Right atrium auricular region (tissue), 2 donors: ENCODE measurements at places on chromosomes 4 and X. TPM values are rescaled to one million over a fixed set of nuclear protein-coding genes. Genes with fewer than 3 reads are reported as not detected.

DNA sequence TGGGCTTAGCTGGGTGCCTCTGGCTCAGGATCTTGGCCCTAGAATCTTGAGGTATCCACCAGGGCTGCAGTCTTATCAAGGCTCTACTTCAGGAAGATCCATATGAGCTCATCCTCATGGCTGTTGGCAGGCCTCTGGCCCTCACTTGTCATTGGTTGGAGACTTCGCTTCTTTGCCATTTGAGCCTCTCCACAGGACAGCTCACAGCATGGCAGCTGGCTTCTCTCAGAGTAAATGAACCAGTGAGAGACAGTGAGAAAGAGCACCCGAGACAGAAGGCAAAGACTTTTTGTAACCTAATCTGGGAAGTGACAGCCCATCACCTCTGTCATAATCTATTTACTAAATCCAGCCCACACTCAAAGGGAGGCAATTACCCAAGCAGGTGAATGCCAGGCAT is 236.8 kb downstream of the GPAT3 start:
- H3K4me3 ChIP-seq, result no peak overlapping the region
- no peak overlapping the region for H3K27ac ChIP-seq
- DNase-seq, result no peak
- no peaks in the 10 kb centered on the region for H3K4me1 ChIP-seq
- no peaks in the 10 kb centered on the region for H3K27me3 ChIP-seq
- H3K36me3 ChIP-seq, result no peaks in the 10 kb centered on the region

- no peaks in the 10 kb centered on the region for H3K27me3 ChIP-seq
- no peak overlapping the region for H3K4me3 ChIP-seq
- no peaks in the 10 kb centered on the region for H3K4me1 ChIP-seq
- H3K36me3 ChIP-seq, result no peaks in the 10 kb centered on the region
Measured at GRCh38 chrX:55714161-55714560, 3.4 kb upstream of the RRAGB start.

DNA sequence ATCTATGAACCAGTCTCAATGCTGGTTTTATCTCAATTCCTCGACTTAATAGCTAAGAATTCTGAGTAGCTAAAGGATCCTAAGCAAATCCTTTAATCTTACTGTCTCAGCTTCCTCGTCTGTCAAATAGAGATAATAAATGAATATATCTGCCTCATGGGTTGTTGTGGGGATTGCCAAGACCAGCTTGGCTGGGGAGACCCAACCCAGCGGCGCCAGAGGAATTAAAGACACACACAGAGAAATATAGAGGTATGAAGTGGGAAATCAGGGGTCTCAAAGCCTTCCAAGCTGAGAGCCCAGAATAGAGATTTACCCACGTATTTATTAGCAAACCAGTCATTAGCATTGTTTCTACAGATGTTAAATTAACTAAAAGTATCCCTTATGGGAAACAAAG is 41.9 kb downstream of the SLC34A2 start:
- DNase-seq, result no peak
- H3K36me3 ChIP-seq, result no peaks in the 10 kb centered on the region
- H3K4me1 ChIP-seq, result no peaks in the 10 kb centered on the region
- H3K4me3 ChIP-seq, result no peak overlapping the region

The TAF7L gene
- not detected for total RNA-seq

DNA sequence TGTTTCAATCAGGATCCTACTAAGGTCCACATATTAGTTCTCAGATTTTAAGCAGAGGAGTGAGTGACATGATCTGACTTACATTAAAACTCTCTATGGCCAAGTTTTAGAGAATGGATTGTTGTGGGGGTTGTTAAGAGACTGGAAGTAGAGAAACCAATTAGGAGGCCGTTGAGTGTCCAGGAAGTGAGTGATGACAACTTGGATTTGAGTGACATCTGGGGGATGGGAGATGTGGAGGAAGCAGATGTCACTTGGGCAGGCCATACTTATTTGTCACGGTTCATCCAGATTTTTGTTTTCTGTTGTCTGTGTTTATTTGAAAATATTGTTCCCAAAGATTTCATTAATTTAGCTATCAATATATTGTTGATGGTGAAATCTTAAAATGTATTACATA is 28.3 kb downstream of the ADD1 start:
- H3K36me3 ChIP-seq, result peaks cover 14% of the 10 kb centered on the region
- DNase-seq, result no peak
- no peak overlapping the region for H3K27ac ChIP-seq
- no peak overlapping the region for H3K4me3 ChIP-seq

DNA sequence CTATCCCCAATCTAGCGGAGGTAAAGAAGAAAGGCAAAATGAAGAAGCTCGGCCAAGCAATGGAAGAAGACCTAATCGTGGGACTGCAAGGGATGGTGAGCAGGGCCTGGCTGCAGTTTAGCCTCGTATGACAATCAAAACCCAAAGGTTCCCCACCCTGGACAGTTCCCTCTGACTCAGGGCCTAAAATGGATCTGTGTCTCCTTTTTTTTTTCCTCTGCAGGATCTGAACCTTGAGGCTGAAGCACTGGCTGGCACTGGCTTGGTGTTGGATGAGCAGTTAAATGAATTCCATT is 986 bp downstream of the HDAC6 start:
- peak overlapping the region; percentile 47 for H3K4me3 ChIP-seq
- H3K36me3 ChIP-seq, result no peaks in the 10 kb centered on the region
- no peaks in the 10 kb centered on the region for H3K27me3 ChIP-seq
- H3K4me1 ChIP-seq, result no peaks in the 10 kb centered on the region
- no peak for DNase-seq

GRCh38 chr4:14552119-14552518 is 450.2 kb upstream of the CPEB2 start:
- no peaks in the 10 kb centered on the region for H3K27me3 ChIP-seq
- H3K36me3 ChIP-seq, result no peaks in the 10 kb centered on the region
- no peak overlapping the region for H3K27ac ChIP-seq
- no peaks in the 10 kb centered on the region for H3K4me1 ChIP-seq
- no peak for DNase-seq
- H3K4me3 ChIP-seq, result no peak overlapping the region

DNA sequence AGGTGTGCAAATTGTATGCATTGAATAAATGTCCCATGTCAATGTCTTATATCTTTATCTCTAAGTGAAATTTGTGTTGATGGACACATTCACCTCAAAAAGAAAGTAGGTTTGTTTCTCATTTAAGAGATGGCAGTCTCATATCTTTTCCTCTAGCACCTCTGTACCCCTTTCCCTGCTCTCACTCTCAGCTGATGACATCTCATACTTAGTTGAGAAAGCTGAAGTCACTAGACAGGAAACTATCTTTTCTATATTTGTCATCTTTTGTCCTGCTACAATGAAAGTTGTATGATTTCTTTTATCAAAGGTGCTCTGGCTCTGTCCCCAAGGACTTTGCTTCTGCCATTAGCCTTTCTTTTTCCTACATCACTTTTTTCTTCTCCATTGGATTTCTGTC is 84.0 kb upstream of the GRPR start:
- no peak overlapping the region for H3K4me3 ChIP-seq
- no peak overlapping the region for H3K27ac ChIP-seq
- no peaks in the 10 kb centered on the region for H3K36me3 ChIP-seq
- no peaks in the 10 kb centered on the region for H3K4me1 ChIP-seq
- no peaks in the 10 kb centered on the region for H3K27me3 ChIP-seq

The SULT1B1 gene
- 1.5 TPM for total RNA-seq

DNA sequence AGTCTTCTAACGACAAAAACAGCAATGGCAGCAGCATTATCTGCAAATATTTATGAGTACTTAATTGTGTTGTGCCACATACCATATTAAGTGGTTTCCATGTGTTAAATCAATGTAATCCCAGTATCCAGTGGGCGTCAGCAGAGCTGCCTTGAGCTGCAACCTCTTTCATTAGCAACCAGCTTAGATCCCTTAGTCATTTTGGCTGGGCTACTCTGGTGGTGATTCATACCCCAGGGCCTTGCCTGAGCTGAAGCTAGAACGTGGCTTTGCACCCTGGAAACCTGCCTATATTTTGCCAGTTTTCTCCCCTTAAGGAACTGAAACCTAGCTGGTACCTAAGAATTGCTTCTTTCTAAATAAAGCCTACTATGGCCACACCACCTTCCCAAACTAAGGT is 474.3 kb upstream of the FTHL17 start:
- H3K27me3 ChIP-seq, result no peaks in the 10 kb centered on the region
- DNase-seq, result no peak
- no peak overlapping the region for H3K4me3 ChIP-seq
- no peaks in the 10 kb centered on the region for H3K36me3 ChIP-seq
- H3K27ac ChIP-seq, result no peak overlapping the region
- no peaks in the 10 kb centered on the region for H3K4me1 ChIP-seq

The HEPH gene
- 45.5 TPM for total RNA-seq

DNA sequence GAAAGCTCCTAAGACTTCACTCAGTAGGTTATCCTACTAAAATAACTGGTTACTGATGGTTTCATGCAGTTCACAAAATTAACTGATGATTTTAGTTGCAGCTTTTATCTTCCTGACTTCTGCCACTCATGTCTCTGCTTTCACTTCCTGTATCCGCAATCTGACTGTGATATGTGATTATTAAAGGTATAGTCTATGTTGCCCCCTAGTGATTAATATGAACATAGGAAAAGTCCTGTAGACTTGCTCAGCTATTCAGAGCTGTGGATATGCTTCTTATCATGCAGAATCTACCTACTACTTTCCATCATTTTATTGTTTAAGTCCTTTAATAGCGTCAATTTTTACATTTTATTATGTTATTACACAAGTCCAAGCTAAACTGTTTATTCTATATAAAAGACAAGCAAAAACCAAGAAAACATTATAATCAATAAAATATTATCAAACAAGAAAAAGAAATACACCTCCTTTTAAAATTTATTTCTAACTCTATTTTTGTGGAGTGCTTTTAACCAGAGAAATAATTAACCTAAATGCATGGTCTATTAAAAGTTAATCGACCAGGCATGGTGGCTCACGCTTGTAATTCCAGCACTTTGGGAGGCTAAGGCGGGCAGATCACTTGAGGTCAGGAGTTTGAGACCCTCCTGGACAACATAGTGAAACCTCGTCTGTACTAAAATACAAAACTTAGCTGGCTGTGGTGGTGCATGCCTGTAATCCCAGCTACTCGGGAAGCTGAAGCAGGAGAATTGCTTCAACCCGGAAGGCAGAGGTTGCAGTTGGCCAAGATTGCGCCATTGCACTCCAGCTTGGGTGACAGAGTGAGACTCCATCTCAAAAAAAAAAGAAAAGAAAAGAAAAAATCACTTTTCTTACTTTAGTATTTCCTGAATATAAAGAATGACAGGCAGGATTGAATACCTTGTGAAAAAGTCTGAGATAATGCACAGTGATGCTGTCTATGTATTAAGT is 40.4 kb upstream of the TLR2 start:
- no peak for DNase-seq
- H3K27ac ChIP-seq, result no peak overlapping the region
- H3K4me1 ChIP-seq, result no peaks in the 10 kb centered on the region
- no peaks in the 10 kb centered on the region for H3K36me3 ChIP-seq
